NCI-H187 (cell line): ENCODE measurements at places on chromosomes 1 and 21.

GRCh38 chr1:65393347-65393746, 27.1 kb upstream of the LEPR start:
- DNase-seq: no peak

- no peak for DNase-seq
These were observed 18.3 kb upstream of the ALPL start for GRCh38 chr1:21490774-21491487.

GRCh38 chr1:29202584-29203340, 21.1 kb upstream of the SRSF4 start:
- DNase-seq: peak; percentile 72

- DNase-seq: no peak
These were observed 174.6 kb downstream of the KCNK2 start for GRCh38 chr1:215256936-215257679.

DNA sequence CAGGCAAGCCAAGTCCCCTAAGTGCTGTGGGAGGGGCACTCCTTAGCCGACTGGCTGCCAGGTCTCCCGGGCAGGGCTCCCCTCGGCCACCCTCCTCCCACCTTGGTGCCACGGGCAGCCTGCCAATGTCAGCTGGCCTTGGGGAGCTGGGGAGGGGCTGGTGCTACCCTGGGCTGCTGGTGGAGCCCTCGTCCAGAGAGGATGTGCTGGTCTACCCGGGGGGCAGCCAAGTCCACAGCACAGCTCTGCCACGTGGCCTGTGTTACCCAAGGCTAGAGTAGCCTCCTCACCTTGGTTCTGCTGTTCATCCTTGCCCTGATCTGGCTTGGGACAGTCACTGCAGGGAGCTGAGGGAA, 42.9 kb downstream of the CRYAA start:
- DNase-seq: no peak

DNA sequence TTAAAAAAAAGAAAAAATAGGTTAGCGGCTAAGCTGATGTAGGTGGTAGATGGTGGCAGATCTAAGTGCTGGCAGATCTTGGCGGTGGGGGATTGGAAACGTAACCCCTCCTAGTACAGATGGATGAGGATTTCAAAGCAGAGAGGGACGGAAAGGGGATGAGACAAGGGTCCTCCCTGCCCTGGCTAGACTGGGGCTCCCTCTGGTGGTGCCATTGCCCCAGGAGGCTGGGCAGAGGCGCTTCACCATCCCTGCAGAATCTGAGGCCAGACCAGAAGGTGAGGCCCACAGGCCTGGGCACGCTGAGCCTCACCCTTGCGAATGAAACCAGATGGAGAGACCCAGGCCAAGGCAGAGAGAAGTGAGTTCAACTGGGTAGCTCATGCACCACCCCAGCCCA, 7.0 kb upstream of the PLEKHA6 start:
- DNase-seq: no peak

DNA sequence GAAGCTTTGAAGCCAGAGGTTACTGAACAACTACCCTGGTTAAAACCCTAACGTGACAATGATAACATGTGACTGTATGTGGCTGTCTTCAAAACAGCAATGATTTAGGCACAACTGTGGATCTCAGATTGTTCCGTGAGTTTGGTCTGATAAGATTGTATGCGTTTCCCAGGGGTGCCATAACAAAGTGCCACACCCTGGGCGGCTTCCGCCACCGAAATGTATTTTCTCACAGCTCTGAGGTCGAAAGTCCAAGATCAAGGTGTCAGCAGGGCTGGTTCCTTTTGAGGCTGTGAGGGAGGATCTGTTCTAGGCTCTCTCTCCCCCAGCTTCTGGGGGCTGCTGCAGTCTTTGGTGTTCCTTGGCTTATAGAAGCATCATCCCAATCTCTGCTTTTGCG, 29.5 kb upstream of the ERG start:
- no peak for DNase-seq

- DNase-seq: no peak
These were observed 16.2 kb downstream of the ATP1A4 start for GRCh38 chr1:160167580-160167979.

DNA sequence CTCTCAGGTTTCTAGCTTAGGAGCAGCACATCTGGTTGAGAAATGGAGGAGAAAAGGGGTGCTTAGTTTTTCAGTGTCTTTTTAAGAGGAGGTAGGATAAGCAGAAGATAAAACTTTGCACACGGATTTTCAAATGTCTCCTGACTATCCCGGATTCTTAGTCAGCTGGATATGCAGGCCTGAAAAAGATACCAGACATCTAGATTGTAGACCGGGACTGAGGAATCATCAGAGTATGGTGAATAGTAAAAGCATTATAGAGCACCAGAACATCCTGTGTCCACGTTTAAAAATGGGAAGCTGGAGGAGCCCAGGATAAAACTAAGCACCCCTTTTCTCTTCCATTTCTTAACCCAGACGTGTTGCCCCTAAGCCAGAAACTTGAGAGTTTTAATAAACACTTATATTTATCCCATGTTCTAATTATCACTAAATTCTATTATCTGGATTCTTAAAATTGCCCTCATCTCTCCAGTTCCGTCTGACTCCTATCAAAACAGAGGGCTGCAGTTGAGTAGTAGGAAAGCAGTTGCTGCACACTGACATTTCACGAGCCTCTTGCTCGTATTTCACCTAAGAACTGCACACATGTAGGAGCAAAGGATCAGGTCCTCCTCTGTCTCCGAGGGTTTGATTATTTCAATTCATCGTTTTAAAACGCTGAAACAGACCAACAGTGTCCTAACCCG, 609 bp downstream of the PIGK start:
- DNase-seq: no peak

DNA sequence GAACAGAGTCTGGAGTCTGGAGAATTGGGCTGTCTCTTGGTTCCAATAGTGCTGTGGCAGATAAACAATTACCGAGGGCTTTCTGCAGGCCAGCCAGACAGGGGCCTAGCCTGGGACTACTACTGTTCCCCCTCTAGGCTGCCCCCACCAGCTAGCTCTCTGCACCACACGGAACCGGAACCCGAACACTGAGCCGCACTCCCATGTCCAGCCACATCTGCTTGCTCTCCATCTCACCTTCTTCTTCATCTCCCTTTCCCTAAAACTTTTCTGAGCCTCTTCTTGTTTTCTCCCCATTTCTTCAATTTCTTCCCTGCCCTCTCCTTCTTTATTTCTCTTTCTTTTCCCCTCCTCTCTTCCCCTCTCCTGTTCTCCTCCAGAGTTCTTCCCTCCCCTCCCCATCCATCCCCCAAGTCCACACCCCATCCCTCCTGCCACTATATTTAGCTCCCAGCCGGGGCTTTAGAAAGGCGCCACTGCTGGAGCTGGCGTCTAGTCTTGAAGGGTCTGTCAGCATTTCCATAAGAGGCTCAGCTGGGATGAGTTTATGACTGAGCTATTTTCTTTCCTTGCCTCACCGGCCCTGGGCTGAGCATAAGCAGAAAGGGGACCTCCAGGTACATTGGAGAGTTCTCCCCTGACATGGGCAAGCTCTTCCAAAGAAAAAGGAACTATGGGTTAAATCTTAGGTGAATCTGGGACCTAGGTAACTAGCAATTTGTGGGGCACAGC, 25.7 kb upstream of the ATP2B4 start:
- no peak for DNase-seq

GRCh38 chr1:205144046-205144720, 22.4 kb upstream of the RBBP5 start:
- no peak for DNase-seq

DNA sequence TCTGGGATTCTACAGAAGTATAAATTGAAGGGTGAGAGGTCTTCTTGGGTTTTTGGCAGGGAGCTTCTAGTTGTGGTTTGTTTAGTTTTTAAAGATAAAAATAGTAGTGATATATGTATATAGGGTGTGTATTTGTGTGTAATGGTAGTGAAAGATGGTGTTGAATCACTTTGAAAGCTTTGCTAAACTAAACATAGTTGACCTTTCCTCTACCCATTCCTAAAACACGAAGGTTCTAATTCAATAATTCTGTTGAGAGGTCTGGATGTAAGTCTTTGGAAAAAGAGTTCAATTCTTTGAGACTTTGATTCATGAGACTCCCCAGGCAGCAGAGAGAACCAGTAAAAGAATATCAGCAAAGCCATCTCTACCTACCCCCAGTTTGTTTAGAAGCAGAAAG, 247.9 kb upstream of the DUSP10 start:
- no peak for DNase-seq

GRCh38 chr1:183989078-183989577, 48.4 kb downstream of the COLGALT2 start:
- DNase-seq: no peak

DNA sequence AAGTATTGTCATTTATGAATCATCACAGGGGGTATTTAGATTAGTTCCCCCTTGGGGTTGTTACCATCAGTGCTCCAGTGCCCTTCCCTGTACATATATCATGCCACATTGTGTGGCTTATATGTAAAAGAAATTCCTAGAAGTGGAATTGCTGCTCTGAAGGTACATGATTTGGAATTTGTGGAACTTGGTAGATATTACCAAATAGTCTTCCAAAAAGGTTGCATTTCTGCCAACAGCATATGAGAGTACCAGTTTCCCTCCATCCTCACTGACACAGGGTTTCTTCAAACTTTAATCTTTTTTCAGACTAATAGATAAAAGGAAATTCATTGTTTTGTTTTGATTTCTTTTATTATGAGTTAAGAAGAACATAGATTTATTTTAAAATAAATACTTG, 41.3 kb downstream of the AKNAD1 start:
- DNase-seq: no peak

DNA sequence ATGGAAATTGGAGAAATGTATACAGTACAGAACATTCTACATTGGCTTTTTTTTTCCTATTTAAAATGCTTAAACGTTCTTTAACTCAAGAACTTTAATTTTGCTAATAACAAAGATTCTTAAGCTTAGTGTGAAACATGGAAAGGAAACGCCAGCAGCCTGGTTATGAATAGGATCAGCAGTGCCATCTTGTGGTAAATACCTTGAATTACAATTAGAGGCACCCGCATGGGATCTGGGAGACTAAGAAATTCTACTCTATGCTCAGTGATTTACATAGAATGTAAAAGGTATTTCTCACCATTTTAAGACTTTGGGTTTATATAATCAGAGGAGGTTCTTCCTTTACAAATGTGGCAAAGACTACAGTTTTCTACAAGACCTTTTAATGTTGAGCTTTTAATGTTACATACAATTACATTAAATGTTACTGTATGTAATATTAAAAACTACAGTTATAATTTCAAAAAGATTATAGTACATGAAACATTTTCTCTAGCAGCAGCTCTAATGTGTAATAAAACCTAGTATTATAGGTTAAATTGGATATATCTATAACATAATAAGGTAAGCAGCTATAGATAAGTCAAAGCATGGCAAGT, 32.1 kb upstream of the APOBEC4 start:
- DNase-seq: peak; percentile 27

- no peak for DNase-seq
These were observed 651.6 kb downstream of the PLPP3 start for GRCh38 chr1:55927702-55928290.
